Hindlimb muscle (tissue), 1 donor: ENCODE measurements at places on chromosomes 1 and 21. TPM values are rescaled to one million over a fixed set of nuclear protein-coding genes. Genes with fewer than 3 reads are reported as not detected.
A peak's percentile ranks its signal among the peaks of the same experiment; 100 is the strongest.

Gene DNAJC11
- polyA plus RNA-seq: 41.1 TPM

DNA sequence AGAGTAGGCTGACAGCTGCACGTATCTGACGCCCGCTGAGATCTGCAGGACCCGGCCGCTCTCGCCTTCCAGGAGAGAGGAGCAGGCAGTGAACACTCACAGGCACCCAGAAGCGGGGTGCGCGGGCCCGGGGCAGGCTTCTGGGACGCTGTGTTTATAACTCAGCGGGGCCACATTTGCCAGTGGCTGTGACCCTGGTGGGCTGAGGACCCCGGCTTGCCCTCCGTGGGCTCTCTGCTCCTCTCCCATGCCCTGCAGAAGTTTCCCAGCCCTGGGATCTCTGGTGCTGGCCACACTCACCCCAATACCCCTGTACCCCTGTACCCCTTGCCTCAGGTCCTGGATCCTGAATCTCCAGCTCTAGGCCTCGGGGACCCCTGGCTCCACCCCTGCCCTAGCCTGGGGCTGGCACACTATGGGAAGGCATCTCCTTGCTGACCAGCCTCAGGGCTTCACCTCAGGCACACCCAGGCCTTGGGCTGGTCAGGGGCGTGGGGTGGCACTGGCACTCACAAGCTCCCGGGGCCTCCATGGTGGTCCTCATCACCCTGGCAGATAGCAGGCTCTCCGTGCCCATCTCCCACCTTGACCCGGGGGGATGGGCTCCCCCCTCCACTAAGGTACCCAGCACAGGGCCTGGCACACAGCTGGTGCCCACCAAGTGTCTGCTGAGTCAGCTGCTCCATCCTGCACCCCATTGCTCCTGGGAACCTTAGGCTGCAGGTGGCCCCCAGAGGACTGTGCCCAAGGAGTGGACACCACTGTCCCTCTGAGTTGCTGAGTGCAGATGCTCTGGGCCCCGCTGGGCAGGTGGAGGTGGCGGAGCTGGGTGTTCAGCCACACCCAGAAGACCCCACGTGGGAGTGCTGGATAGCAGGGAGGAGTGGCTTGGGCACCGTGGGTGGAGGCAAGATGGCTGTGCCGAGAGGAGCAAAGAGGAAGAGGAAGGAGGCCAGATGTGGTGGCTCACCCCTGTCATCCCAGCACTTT lies 32.4 kb downstream of the MORN1 start:
- no peak for DNase-seq

- DNase-seq: no peak
These were observed 44.6 kb downstream of the UBE2U start for GRCh38 chr1:64248065-64248464.

DNA sequence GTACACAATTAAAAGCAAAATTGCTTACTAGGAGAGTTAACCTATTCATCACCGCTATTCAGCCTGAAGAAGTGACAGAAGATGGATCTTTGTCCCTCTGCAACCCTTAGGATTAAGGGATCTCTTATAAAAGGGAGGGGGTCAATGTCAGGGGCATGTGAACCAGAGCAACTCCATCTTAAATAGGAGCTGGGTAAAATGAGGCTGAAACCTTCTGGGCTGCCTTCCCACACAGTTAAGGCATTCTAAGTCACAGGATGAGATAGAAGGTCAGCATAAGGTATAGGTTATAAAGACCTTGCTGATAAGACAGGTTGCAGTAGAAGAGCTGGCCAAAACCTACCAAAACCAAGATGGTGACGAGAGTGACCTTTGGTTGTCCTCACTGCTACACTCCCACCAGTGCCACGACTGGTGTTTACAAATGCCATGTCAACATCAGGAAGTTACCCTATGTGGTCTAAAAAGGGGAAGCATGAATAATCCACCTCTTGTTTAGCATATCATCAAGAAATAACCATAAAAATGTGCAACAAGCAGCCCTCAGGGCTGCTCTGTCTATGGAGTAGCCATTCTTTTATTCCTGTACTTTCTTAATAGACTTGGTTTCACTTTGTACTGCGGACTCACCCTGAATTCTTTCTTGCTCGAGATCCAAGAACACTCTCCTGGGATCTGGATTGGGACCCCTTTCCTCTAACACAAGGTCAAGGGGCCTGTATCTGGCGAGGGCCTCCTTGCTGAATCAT lies 35.3 kb upstream of the NEK2 start:
- no peak for DNase-seq

DNA sequence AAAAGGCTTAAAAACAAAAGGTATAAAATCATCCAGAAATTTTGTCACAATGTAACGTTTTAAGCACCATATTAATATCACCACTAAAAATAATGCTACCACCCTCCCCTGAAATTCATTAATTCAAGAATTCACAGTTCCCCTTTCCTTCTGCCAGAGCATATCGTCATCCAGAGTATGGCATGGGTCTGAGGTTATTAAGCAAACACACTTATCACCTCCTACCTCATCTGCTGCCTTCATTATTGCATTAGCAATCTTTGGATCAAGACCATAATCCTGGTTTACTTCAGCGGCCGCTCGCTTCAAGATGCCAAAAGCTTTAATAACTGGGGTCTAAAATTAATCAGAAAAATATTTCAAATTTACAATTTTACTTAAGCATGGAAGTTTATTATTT lies 6.2 kb downstream of the FH start:
- no peak for DNase-seq

Gene PFKFB2
- 4.6 TPM for polyA plus RNA-seq

Gene ACTA1
- 13,723 TPM for polyA plus RNA-seq

GRCh38 chr1:209493559-209493958 lies 90.0 kb upstream of the CAMK1G start:
- DNase-seq: no peak

Gene TESK2
- polyA plus RNA-seq: 2.1 TPM

Gene L1TD1
- 0.52 TPM for polyA plus RNA-seq

GRCh38 chr1:101667761-101668160 lies 329.0 kb downstream of the OLFM3 start:
- peak; percentile 44 for DNase-seq

DNA sequence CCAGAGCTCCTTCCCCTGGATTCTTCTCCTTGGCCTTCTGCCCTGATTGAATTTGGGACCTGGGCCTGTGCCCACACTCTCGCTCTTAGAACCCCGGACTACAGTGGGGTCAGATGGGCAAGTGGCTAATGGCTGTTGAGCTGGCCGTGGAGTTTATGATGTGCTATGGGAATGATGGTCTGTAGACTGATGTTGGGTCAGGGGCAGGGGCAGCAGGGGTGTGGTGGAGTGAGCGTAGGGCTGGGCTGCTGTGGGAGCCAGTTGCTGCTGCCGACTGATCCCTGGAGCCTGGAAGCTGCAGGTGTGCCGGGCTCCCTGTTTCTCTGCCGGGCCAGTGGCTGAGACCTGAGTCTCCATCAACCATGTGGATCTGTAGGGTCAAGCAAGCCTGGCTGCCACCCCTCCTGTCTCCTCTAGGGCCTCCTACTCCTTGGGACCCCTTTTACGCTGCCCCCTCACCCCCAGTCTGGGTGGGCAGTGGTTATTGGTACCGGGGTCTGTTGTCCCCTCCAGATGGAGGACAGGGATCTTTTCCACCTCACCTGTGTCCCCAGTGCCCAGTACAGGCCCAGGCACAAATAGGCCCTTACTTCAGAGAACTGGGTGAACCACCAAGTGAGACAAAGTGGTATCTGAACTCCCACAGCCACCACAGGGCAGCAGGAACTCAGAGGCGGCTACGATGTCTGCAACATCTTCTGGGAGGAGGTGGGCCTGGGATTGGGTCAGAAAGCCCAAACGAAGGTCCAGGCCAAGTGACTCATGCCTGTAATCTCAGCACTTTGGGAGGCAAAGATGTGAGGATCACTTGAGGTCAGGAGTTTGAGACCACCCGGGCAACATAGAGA lies 5.1 kb downstream of the PODN start:
- DNase-seq: no peak

DNA sequence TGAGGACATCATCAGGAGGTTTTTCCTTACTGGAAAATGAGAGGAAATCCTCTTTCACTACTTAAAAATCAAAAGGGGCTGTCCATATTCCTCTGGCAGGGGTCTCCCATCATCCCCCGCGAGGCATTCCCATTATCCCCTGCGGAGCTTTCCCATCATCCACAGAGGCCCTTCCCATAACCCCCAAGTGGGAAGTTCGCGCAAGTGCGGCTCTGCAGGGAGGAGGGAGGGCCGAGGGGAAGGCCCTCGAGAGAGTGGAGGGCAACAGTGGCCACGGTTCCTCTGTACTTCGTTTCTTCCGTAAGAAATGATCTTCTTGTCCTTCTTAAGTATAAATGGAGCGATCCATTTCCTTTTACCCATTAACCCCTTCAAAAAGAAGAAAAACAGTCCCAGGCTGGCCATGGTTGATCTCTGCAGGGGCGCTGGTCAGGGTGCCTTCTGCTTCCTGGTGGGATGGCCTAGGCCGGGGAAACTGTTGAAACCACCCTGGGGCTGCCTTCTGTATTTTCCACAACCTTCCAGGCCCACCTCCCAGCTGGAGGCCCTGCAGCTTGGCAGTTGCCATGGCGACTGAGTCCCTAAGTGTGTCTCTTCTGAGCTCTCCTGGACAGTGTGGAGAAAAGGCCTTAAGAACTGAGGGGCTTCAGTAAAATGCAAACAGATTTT lies 3.6 kb upstream of the RSPH1 start:
- DNase-seq: no peak

DNA sequence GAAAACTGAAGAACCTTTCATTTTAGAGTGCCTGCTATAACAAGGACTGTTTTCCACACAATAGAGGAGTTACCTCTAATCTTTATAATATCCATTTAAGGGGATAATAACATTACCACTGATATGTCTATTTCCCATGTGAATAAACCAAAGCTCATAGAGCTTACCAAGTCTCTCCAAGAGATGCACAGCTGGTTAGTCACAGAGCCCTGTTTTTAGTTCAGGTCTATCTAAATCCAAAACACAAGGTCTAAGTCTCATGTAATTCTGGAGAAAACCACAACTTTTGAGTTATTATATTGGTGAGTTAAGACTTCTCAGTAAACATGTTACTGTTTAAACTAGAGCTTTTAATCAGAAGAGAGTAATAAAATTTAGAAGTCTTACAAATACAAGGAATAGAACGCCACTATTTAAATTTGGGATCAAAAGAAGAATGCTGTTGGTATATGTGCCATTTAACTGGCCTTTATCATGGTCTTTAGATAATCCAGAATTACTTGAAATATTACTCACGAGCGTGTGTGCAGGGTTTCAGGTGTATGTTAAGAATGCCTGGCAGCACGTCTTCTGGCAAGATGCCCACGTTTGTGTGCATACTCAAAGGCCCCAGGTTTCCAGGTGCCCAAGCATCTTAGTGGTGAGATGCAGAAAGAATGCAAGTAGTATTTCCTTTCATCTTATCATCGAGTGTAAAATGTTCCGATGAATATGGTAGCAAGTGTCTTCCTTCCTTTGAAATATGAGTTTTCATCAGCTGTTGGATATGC lies 190.6 kb downstream of the FMN2 start:
- no peak for DNase-seq

GRCh38 chr1:167373986-167374385 lies 144.3 kb downstream of the CD247 start:
- DNase-seq: no peak

- no peak for DNase-seq
These were observed 27.7 kb downstream of the ERO1B start for GRCh38 chr1:236253918-236254637.

GRCh38 chr21:24737296-24737850 lies 869.9 kb downstream of the MRPL39 start:
- DNase-seq: no peak

DNA sequence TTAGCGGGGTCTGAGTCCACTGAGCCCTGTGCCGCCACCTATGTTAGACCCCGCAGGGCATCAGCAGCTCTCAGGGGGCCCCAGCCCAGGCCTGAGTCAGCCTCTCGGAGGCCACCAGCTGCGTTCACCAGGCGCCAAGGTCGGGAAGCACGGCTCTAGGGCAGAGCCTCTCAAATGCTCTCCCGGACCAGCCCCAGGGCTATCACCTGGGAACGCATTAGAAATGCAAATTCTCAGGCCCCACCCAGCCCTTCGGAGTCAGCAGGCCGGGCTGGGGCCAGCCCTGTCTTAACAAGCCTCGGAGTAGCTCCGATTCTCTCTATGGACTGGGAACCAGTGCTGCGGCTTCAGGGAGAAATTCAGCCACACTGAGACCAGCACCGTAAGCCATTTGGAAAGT lies 37.2 kb upstream of the TSPEAR start:
- no peak for DNase-seq

DNA sequence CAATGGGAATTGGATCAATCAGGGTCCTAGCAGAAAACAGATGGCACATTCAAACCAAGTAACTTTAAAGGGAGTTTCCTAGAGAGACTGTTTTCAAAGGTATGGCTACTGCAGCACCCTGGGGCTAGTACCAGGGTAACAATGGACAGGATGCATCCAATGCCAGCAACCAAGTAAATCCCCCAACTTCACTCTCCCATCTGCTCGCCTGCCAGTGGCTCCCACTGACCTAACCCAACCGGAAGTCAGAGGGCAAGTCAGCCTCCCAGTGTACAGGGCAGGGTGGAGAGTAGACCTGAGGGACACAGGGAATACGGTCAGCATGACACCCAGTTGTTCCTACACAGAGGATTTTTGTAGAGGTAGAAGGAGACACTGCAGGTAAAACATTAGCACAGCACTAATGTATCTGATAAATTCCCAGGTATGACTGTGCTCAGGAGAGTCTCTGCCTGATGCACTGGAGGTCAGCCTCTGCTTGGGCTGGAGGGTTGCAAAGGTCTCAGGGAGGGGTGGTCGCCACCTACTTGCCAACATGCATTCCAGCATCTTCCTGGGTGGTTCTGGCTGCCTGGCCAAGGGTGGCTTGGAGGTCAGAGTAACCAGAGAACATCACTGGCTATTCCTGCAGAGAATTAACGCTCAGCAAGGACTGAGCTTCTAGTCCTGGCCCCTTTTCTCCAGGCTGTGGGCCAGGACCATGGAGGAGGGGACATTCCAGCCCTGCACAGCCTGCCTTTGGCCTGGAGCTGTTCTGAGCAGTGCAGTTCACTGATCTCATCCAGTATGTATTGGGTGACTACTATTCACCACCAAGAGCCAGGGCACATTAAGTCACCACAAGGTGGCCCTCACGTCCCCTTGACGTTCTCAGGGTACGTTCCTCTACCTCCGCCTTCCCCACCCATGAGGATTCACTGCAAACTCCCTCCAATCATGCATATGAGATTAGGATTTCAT lies 5.1 kb upstream of the GJA4 start:
- DNase-seq: no peak

DNA sequence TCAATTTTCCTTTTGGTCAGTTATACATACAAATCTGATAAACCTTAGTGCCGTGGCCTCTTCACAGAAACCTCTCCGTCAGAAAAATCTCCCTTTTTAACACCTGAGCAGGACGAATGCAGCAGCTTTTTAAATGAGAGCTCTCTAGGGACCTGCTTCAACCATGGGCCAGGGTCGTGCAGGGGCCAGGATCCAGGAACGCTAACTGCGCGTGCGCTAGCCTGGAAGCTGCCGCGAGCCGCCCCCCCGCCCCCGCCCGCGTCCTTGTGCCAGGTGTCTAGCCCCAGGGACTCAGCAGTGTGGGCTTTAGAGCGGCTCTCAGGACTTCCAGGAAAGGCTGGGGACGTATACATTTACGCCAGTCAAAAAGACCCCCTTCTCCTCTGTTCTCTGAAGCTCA lies 136.8 kb upstream of the FMN2 start:
- no peak for DNase-seq

GRCh38 chr1:145991735-145992412 lies 4.5 kb downstream of the TXNIP start:
- DNase-seq: no peak

Gene MROH9
- polyA plus RNA-seq: 0.09 TPM

GRCh38 chr1:117821774-117822482 lies 107.5 kb downstream of the GDAP2 start:
- no peak for DNase-seq

- DNase-seq: no peak
These were observed 47.9 kb downstream of the NPHP4 start for GRCh38 chr1:5944154-5944842.

Gene RASSF5
- 7.4 TPM for polyA plus RNA-seq

Gene TSTD1
- 30.0 TPM for polyA plus RNA-seq

Gene PAQR6
- 5.2 TPM for polyA plus RNA-seq

Gene SLAMF8
- 0.45 TPM for polyA plus RNA-seq
